ENCODE measurements at places on chromosomes 7 and 10.
A peak's percentile ranks its signal among the peaks of the same experiment; 100 is the strongest.

DNA sequence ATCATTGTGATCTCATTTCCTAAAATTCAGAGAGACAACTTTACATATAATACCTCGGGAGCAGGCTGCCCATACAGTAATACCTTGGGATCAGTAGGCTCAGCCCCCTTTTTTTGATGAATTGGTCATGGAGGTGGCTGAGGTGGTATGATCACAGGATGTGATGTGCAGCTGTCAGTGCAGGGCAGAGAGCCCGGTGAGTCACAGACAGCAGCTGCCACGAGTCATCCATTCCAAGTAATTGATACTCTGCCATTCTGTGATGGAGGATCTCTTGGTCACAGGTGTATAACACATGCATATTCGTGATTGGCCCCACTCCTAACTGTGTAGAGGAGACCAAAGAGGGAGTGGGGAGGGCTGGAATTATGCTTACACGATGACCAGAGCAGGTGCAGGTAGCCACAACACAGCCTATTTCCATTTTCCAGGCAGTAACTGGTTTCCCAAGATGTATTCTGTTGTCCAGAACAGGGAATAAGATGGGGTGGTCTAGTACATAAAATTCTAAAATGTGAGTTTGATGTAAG lies 14.1 kb downstream of the NRCAM start:
- DNase-seq, result no peak

DNA sequence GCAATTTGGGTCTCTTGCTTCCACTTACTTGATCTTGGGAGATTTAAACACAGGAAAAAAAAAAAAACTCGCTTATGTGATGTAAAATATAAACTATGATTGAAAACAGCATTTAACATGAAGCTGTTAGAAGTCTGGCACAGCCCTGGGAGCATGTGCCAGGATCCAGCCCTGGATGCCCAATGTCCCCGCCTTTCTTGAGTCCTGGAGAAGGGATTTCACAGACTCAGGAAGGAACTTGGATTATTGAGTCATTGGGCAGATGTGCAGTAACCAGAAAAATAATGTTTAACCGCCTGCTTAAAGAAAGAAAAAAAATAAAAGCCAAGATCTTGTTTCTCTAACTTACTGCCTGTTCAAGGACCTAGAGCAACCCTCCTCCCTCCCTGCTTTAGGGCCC lies 3.7 kb upstream of the JCAD start:
- DNase-seq, result no peak

DNA sequence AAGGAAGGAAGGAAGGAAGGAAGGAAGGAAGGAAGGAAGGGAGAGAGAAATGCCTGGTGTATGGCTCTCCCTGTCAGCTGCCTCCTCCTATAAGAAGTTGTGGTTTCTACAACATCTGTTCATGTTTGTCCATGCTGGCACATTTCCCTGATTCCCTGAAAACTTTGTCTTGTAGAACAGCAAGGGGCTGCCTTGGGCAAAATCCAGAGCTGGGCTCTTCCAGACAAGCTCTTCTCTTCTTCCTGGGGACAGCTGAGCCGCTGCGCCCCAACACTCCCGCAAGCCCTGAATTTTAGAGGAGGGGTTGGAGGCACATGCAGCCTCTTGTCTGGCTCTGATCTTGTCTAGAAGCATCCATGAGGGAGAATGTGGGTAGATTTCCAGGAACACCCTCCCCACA lies 282.0 kb upstream of the ADARB2 start:
- no peak for DNase-seq

GRCh38 chr7:22355620-22356009 lies 1.3 kb downstream of the RAPGEF5 start:
- no peak for DNase-seq

DNA sequence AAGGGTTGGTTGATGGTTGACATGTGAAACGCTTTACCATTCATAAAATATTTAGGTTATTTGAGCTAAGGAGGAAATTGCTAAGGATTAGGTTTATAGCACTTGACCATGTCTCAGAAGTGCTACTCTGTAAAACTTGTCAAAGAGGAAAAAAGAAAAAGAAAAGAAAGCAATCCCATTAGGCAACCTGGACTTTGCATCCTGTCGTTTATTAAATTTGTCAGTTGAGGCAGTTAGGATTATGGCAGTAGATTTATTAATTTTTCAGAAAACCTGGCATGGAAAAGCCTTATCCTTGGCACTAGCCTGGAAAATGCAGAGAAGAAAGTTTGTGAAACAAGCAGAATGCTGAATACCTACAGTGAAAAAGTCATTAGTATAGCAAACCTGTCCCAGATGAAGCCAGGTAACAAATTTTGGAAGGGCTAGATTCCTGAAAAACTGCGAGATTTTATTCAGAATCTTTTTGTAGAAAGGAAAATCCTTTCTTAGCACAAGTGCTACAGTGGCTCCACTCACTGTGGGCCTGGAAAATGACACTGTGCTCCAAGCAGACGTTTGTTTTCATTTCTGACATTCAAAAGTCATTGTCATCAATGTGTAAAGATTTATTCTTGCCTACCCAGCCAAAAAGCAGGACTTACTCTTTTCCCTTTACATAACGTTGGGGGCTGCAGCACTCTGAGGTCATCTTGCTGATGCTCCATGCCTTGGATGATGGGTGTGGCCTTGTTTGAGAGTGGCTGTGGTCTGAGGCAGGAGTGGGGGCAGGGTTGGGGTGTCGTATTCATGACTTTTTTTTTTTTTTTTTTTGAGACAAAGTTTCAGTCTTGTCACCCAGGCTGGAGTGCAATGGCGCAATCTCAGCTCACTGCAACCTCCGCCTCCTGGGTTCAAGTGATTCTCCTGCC lies 664.9 kb downstream of the SUGCT start:
- DNase-seq, result no peak

- no peak for DNase-seq
Measured at GRCh38 chr10:84845628-84846261, 517.4 kb downstream of the CCSER2 start.

GRCh38 chr7:100156331-100157068 lies 2.0 kb downstream of the TRAPPC14 start:
- peak; percentile 16 for DNase-seq

GRCh38 chr7:107527196-107527595 lies 36.5 kb downstream of the COG5 start:
- DNase-seq, result no peak

GRCh38 chr7:2734084-2734686 lies 46.2 kb downstream of the AMZ1 start:
- DNase-seq, result no peak

DNA sequence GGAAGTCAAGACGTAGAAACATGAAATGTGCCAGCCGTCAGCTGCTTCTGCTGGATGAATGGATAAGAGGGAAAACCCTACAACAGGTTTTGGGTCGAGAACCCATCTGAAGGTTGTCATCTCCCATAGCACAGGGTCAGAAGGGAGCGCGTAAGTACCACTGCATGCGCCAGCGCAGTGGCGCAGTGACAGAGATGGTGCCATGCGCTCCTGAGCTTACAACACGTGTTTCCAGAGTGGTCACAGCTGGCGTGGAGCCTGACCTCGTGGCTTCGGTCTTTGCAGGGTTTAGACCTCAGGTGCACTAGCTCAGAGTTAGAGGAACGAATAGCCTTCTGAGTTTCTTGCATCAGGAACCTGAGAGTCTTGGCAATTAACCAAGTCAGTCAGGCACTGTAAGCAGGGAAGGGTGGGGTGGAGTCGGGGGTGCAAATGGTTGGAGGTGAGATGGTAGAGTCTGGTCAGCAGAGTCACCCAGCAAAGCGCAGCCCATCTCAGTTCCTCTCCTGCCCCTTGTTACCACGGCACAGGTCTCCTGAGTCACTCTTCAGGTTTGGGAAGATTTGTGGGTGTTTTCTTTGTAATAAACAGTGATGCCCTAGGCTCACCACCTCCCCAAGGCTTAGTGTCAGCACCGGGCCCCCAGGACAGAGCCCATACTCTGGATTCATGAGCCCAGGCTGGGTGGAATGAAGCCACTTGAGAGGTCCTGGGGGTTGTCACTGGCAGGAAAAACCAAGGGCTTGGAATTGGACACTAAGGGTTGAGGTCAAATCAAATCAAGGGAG lies 84.1 kb upstream of the PPIF start:
- DNase-seq, result no peak

DNA sequence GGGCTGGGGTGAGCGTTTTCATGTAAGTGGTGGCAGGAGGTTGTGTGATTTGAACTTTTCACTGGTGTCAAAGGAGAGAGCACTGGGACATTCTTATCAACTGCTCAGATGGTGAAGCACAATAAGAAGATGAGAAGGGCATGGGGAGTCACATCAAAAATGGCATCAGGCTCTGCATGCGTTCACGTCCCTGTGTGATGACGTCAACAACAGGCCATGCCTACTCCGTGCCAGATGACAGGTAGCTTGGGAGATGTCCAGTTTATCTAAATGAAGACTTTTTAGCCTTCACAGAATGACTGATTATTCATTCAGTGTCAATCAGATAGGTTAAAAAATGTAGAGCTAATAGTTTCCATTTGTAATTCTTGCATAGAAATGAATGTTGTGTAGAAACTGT lies 264.3 kb upstream of the POM121L12 start:
- no peak for DNase-seq

GRCh38 chr7:75624134-75624832 lies 114.5 kb downstream of the HIP1 start:
- DNase-seq, result no peak

DNA sequence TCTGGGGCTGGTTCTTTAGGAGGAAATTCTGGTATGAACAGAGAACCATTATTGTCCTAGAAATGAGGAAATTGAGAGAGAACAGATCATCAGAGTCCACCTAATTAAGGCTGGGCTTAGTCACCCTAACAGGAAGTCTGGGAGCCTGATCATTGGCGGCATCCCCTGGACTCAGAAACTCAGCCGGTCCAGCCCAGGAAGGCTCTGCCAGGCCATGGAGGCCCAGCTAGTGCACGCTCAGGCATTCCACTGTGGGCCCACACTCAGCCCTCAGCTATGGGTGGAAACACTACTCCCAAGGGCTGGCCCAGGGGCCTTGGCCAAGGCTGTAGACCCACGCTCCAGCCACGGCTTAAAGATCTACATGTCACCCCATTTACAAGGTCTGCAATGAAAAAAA lies 109.2 kb downstream of the PTPN20 start:
- peak; percentile 31 for DNase-seq

DNA sequence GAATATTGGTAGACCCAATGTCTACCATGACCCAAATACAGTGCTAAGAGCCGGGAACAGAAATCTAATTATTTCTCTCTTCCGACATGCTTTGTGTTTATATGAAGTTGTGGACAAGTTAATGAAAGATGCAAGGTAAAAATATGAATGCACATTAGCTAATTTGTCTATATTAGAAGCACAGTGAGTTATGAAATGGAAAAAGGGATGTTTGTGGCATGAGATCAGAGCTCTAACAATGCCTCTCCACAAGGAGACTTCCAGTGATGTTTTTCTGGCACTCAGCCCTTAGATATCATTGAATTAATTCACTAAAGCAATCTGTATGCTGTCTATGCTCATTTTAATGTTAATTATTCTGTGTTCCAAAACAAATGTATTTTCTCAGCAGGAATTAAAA lies 897.2 kb downstream of the CNTNAP2 start:
- peak; percentile 11 for DNase-seq

DNA sequence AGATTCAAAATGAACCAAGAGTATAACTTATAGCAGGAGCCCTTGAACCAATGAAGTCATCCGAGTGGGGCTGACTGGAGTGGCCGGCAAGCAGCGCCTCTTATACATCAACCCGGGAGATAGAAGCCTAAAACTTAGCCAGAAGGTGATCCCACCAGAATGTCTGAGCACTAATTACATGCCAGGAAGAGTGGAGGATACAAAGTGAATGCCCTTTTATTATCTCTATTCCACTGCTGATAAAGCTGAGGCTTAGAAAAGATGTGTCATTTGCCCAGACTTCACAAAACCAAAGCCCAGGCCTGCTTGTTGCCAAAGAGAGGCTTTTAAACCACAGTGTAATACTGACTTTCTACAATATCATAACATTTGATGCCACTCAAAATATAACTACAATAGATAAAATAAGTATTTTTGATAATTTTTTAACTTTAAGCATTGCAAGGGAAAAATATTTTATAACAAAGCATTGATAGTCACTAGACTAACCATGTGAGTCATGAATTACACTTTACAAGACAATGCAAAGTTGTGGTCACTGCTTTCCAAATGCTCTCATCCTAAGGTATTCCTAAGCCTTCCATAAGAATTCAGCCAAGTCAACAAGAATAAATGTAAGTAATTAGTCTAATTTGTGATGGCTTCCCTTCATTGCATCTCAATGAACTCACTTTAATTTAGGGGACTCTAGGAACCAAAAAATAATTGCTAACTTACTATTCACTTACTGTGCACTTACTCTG lies 58.6 kb upstream of the ARID5B start:
- DNase-seq, result peak; percentile 71

DNA sequence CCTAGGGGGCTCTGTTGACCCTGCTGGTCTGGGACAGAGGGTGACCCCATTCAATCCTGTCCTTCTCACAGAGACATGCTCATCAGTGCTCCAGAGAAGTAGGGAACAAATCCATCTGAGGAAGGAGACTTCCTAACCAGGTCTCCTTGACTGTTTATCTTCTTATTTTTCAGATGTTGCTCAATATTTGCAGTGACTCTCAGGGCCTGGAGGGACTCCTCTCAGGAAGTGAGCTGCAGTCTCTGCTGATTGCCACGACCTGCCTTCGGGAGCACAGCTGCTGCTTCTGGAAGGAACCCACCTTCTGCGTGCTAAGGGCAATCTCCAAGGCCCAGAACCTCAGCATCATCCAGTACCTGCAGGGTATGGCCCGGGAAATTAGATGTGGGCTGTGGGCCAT lies 41.0 kb downstream of the WDFY4 start:
- no peak for DNase-seq

DNA sequence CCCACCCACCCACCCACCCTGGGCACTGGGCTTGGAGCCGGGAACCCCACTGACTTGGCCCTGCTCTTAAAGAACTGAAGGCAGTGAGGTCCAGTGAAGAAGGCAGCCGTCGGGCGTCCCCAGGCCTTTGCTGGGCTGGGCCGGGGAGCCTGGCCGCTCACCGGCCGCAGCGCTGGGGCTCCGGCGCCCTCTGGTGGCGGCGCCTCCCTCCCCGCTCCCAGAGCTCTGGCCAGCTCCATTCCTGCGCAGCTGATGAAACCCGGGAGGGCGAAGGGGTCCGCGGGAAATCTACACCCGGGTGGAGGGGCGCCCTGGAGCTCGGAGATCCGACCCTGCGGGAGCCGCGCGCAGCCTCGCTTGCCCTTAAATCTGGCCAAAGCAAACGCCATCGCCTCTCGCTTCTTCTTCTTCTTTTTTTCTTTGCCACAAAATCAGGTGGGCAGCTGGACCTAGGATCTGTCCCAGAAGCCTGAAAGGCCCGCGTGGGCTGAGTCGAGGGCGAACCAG lies 1.7 kb upstream of the CXCL12 start:
- DNase-seq, result peak; percentile 91

GRCh38 chr10:16585103-16585502 lies 63.4 kb upstream of the C1QL3 start:
- no peak for DNase-seq

Measured in astrocyte of the hippocampus (primary cell).